ENCODE measurements at places on chromosomes 5 and 9.

- DNase-seq: no peak
Measured at GRCh38 chr5:64744914-64745313, 23.6 kb downstream of the SREK1IP1 start.

DNA sequence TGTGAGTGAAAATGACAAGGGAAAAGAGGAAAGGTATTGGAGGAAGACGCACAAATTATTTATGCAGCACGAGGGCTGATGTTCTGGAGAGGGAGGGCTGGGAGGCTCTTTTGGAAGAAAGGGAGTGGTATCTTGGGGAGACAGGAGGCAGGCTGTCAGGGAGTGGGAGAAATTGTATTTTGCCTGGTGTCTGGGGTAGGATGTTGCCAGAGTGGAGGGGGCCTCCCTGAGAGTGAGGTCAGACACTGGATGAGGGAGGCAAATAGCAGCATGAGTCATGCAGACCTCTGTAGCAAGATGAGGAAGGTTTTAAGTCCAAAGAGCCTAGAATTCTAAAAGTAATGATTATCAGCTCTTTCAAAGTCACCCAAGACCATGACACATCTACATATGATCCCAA is 158.0 kb downstream of the DMRT2 start:
- DNase-seq: peak; percentile 86

DNA sequence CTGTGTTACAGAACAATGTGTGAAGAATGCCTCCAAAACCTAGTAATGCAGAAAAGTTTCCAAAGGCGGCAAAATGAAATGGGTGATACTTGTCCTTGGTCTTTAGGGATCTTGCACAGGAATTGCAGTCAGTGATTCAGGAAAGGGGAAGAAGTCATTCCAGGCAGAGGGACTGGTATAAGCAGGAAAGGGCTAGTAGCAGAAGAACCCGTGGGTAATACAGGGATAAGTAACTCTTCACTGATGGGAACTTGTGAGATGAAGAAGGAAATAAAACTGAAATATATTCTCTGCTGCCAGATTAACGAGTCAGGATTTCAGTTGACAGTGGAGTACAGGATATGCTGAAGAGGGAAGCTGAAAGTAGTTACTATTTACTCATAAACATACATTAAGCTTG is 1.2 kb downstream of the SRFBP1 start:
- no peak for DNase-seq

DNA sequence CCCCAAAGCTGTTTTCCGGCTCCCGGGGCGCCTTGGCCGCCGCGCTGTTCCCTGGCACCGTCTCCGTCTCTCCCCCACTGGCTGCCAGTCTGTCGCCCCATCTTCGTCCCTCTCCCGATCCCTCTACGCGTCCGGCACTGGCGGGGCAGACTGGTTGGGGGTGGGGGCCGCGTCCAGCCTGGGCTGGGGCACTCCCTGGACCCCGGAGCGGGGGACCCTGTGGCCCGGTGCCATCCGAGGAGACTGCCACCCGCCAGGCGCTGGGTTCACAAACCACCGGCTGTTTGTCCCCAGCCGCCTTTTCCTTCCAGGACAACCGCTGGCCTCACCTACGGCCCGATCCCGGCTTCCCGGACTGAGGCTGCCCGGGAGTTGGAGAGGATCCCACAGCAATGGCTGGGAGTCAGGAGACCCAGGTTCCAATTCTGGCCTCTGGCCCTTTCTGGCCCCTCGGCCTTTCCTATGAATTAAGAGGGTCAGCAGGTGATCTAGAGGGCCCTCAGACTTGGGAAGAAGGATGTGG is 1.0 kb upstream of the FIBCD1 start:
- no peak for DNase-seq

DNA sequence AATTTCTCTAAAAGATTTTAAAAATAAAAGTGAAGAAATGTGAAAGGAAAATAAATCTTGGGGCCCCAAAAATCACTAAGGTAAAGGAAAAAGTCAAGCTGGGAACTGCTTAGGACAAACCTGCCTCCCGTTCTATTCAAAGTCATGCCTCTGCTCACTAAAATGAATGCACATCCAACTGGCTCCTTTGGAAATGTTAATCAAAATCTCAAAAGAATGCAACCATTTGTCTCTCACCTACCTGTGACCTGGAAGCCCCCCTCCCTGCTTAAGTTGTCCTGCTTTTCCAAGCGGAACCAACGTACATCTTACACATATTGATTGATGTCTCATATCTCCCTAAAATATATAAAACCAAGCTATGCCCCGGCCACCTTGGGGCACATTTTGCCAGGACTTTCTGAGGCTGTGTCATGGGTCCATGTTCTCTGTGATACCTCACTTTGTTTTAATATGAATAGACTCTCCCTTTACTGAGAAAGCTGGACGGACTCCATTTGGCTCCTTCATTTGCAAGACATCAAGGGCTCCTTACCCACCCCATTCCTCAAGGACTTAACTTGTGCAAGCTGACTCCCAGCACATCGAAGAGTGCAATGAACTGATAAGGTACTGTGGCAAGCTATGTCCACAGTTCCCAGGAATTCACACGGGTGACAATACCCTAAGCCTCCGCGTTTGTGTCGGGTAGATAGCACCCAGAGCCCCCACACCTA is 164.3 kb downstream of the SMC2 start:
- DNase-seq: no peak

GRCh38 chr5:140737486-140737885 is 37.2 kb downstream of the ZMAT2 start:
- DNase-seq: no peak

- peak; percentile 26 for DNase-seq
Measured at GRCh38 chr5:134100283-134101091, 14.0 kb upstream of the TCF7 start.

DNA sequence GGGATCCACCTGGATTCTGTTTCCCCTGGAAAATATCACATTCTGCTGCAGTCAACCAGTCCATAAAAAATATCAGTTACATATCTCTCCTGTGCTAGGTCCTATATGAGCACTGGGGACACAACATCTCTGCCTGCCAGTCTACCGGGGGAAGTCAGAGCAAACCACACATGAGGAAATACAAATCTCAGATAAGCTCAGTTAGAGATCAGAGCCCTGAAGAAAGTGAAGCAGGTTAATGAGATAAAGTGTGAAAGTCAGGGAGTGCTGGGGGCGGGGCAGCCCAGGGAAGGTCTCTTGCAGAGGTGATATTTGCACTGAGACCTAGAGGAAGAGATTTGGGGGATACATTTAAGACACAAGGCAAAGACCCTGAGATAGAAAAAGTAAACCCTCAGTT is 67.8 kb upstream of the SLC1A1 start:
- DNase-seq: no peak

DNA sequence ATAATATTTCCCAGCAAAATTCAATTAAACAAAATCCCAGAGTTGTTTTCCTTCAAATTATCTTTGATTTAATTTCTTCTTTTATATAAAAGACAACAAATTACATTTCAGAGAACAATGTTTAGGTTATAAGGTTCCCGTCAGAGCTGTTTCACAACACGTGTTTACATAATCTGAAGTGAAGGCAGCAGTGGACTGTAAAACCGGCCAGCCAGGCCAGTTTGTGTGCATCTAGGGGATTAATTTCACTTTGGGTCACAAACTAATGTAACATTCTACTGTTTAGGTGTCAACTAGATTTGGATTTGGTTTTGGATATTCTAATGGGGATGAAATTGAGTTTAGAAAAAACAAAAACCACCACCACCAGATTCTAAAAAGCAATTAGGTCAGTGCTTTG is 86.5 kb upstream of the PLPP1 start:
- DNase-seq: no peak

GRCh38 chr5:143920772-143921171 is 108.8 kb downstream of the HMHB1 start:
- DNase-seq: peak; percentile 22

DNA sequence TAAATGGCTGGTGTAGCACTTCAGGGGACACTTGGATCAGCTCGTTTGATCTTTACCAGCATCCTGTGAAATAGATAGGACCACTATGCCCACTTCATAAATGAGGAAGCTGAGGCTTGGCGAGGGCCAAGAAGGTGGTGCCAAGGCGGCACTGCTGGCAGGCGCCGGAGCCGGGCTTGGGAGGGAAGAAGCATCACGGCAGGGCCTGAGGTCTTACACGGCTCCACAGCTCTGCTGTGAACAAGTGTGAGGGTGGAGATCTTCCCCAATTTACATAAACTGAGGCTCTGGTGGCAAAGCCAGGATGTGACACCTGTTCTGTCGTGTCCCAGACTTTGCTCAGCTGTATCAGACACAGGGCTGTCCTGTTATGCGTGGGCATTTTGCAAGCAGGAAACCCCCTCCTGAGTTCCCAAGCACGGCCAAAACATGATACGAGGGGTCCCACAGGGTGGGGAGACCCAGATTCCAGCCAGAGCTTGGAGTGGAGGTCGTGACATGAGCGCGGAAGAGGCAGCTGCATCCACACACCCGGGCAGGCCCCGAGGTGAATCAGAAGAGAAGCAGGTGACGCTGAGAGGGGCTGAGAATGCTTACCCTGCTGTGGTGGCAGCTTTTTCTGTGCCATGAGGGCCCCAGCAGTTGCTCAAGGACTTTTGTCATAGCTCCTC is 117.5 kb upstream of the BOD1 start:
- DNase-seq: no peak

- DNase-seq: no peak
Measured at GRCh38 chr5:138935466-138935865, 60.3 kb upstream of the LRRTM2 start.

GRCh38 chr9:13295556-13295955 is 16.1 kb upstream of the MPDZ start:
- DNase-seq: no peak

DNA sequence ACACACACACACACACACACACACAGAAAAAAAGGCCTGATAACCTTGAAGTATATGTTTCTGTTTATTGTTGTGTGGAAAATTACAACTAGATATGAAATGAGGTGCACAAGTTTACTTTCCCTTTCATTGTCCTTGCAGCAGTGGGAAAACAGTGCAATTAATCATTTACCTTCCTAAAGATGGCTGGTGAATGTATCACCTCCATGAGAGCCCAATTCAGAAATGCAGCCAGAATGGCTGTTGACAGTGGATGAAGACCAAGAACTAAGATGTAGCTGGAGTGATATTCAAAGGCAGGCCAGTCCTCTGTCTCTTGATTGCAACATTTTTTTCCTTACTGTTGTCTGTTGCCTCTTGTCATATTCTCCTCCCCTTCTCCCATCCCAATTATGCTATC is 49.6 kb upstream of the EIF4EBP3 start:
- no peak for DNase-seq
